RPMI7951 (cell line): ENCODE measurements at places on chromosomes 5 and 9.

DNA sequence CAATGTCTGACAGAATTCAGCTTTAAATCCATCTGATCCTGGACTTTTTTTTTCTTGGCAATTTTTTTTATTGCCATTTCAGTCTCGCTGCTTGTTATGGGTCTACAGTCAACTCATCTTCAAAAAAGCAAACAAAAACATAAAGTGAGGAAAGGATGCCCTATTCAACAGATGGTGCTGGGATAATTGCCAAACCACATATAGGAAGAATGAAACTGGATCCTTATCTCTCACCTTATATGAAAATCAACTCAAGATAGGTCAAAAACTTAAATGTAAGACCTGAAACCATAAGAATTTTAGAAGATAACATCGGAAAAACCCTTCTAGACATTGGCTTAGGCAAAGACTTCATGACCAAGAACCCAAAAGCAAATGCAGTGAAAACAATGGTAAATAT is 389.1 kb upstream of the ST8SIA4 start:
- DNase-seq = no peak

DNA sequence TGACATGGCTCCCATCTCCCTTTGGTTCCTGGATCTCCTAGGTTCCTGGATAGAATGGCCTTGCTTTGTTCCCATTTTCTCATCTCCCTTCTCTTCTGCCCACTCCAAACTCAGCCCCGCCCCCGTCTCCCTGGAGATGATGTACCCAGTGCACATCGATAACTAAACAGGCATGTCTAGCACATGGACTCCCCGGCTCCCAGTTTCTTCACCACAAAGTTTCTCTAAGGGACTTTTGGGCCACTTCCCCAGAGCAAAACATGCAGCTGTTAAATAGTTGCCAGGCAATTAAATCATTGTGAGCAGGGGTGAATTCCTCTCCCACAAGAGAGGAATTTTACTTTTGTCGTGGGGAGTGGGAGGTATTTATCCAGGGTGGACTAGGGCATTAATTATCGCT is 259.0 kb downstream of the GADD45G start:
- DNase-seq = no peak

GRCh38 chr5:176806137-176806536 is 4.2 kb upstream of the UNC5A start:
- DNase-seq = no peak

- DNase-seq = peak; percentile 42
Measured at GRCh38 chr9:131503626-131504465, 1.1 kb downstream of the POMT1 start.

DNA sequence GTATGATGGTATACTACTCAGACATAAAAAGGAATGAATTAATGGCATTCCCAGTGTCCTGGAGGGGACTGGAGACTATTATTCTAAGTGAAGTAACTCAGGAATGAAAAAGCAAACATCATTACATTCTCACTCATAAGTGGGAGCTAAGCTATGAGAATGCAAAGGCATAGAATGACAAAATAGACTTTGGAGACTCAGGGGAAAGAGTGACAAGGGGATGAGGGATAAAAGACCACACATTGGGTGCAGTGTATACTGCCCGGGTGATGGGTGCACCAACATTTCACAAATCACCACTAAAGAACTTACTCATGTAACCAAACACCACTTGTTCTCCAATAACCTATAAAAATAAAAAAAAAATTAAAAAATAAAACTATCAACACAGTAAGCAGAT is 587.3 kb upstream of the RGMB start:
- no peak for DNase-seq

GRCh38 chr5:16549491-16550206 is 67.1 kb downstream of the RETREG1 start:
- DNase-seq = no peak

- peak; percentile 96 for DNase-seq
Measured at GRCh38 chr9:108049026-108049607, 559.5 kb upstream of the KLF4 start.

GRCh38 chr5:96896806-96897205 is 20.5 kb downstream of the ERAP2 start:
- no peak for DNase-seq

GRCh38 chr9:131485728-131486422 is 16.8 kb upstream of the POMT1 start:
- DNase-seq = no peak

GRCh38 chr5:114054594-114054993 is 307.3 kb upstream of the KCNN2 start:
- no peak for DNase-seq

GRCh38 chr5:1495525-1495897 is 28.2 kb downstream of the LPCAT1 start:
- no peak for DNase-seq

GRCh38 chr5:72687288-72687687 is 129.2 kb upstream of the TNPO1 start:
- no peak for DNase-seq

DNA sequence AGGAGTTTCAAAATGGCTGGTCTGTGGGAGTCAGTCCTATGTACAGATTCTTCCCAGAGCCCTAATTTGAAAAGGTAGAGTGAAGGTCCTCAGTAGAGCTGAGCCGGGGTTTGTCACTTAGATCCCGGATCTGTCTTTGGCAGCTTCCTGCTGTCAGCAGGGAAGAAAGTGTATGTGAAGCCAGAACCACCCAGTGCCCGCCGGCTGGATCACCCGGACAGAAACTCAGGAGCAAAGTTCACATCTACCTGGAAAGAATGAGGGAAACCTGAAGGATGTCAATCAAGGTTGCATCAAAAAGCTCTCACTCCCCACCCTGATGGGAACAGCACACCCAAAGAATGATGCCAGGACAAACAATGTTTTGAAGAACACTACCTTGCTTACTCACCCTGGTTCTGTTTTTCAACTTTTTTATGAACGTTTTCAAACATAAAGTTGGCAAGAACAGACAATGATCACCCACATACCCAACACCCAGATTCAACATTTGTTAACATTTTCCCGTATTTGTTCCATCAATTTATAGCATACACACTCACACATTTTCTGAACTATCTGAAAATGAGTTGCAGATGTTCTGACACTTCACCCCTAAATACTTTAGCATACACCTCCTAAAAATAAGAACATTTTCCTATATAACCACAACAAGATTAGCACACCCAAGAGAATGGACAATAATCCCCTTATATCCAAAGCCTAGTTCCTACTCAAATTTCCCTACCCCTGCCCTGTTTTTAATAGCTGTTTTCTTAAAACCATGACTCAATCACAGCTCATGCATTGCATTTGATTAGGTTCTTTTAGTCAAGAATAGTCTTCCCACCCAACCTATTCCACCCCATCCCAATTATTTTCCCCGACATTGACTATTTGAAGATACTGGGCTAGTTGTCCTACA is 133.9 kb downstream of the LHFPL2 start:
- no peak for DNase-seq

DNA sequence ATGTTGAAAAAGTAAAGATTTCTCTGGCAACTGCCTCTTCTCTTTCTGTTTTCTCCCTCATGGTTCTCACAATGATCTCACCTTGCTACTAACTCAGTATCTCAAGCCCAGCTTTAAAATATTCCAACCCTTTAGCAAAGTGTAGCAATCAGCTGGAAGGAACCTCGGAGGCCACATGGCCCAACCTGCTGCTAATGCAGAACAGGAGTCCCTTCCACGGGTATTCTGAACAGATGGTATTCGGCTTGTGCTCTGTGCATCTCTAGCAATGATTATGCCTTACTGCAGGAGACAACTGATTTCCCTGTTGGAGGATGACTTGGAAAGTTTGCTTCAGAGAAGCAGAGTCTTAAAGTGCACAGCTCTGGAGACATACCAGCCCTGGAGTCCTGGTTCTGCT is 151.8 kb upstream of the PPP1R2B start:
- no peak for DNase-seq

DNA sequence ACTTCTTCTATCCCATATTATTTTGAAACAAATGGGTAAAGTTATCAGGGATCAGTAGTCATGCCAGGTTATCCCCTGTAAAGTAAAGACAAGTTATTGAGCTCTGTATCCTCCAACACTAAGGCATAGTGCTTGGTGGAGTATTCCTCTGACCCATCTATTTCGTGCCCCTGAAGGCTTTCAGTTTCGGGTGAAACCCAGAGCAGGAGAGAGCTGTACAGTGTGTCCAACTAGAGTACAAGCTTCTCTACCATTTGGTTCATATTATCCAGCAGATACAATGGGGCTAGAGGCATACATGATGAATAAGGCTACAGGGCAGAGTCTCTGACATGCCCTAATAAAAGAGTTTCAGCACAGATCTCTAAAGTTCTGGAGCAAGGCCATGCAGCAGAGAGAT is 3.2 kb upstream of the SLC22A4 start:
- DNase-seq = no peak

DNA sequence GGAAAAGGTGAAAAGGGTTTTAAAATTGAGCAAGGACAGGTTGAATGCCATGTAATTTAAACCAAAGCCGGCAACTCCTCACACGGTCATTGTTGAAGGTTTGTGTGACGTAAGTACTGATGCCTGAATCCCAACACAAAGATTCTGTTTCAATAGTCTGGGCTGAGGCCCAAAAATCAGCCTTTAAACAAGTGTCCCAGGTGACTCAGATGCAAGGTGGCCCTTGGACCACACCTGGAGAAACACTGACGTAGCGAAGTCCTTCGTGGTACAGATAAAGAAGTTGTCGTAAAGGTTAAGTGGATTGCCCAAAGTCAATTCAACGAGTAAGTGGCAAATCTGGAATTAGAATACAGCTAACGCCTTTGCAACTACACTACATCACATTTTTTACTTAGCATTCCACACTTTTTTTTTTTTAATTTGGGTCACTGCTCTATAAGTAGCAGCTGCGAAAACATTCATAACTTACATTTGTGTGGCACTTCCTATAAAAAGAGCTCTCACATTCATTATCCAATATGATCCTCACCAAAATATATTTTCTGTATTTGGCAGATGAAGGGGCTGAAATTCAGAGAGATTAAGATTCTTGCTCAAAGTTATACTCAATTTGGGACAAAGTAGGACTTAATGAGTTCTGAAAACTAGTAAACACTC is 111.3 kb downstream of the LPAR1 start:
- no peak for DNase-seq

DNA sequence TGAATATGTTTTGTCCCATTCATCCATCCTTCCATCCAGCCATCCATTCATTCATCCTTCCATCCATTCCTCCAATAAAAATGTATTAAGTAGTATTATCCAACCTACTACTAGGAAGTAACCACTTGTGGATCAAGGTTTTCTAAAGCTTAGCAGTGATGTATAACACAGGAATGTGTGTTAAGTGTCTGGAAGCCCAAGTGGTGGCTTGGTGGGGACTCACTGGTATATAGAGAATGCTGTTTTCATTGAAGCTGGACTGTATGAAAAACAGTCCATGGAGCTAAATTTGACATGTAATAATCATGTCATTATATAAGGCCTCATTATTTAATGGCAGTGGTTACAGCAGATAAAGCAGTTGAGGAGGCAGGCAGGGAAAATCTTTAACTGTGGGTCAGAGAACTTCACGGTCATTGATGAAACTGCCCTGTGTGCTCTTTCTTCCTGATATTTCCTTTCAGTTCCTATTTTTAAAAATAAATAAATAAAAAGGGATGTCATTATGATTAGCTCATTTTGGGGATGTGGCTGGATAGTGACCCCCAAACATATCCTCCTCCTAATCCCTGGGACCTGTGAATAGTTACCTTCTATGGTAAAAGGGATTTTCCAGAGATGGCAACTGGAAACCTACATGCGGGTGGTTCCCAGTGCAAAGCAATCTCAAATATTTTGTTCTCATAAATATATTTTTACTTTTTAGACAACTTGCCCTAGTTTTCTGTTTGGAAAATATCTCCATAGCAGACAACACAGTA is 82.3 kb downstream of the DAPK1 start:
- DNase-seq = no peak

GRCh38 chr5:102682101-102682647 is 72.9 kb upstream of the PAM start:
- no peak for DNase-seq

- DNase-seq = peak; percentile 38
Measured at GRCh38 chr9:33852216-33852826, 35.4 kb downstream of the UBE2R2 start.

- no peak for DNase-seq
Measured at GRCh38 chr9:69535911-69536310, 136.3 kb downstream of the APBA1 start.

- DNase-seq = no peak
Measured at GRCh38 chr9:92608909-92609445, 61.0 kb downstream of the IPPK start.

DNA sequence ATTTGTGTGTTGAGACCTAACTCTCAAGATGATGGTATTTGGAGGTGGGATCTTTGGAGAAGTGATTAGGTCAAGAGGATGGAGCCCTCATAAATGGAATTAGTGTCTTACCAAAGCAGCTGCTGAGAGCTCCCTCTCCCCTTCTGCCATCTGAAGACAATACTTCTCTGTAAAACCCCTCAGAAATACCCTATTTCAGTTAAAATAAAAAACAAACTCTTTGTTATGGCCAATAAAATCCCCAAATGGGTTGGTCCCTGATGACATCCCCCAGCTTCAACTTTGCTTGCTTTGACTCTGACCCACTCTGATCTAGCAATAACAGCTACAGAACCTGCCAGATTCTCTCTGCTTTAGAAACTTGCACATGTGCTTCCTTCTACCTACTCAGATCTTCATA is 100.9 kb downstream of the SNCAIP start:
- DNase-seq = no peak

- peak; percentile 29 for DNase-seq
Measured at GRCh38 chr5:64074533-64074932, 91.1 kb upstream of the RNF180 start.

- no peak for DNase-seq
Measured at GRCh38 chr5:160957312-160957861, 105.4 kb upstream of the ATP10B start.

GRCh38 chr9:114098021-114098935 is 814 bp downstream of the KIF12 start:
- peak; percentile 26 for DNase-seq

DNA sequence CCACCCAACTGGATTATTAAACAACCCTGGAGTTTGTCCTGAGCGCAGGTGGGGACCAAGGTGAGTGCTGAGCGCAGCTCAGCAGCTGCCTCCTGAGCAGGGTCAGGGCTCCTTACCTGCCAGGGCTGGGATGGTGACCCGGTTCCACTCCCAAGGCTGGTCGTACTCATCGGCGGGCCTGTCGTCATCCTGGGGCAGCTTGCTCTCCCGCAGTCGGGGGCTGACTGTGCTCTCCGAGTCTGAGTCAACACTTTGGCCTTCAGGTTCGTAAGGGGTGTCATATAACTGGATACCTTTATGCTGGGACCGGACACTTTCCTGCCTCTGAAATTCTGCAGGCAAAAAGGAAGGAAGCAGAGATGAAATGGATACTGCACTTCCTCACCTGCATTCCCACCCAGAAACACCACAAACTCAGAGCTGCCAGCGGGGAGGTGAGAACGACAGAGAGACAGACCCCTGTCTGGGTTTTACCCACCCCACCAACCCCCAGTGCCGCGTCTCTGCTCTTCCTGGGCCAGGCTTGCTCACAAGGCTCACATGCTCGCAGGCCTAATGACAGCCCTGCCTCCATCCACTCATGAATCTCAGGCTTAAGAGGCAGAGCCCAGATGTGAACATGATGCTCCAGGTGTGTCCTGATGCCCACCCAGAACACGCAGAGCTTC is 70.7 kb upstream of the SLC25A51 start:
- no peak for DNase-seq
